IMR-90 (cell line): ENCODE measurements at places on chromosomes 4 and X.
A peak's percentile ranks its signal among the peaks of the same experiment; 100 is the strongest.

DNA sequence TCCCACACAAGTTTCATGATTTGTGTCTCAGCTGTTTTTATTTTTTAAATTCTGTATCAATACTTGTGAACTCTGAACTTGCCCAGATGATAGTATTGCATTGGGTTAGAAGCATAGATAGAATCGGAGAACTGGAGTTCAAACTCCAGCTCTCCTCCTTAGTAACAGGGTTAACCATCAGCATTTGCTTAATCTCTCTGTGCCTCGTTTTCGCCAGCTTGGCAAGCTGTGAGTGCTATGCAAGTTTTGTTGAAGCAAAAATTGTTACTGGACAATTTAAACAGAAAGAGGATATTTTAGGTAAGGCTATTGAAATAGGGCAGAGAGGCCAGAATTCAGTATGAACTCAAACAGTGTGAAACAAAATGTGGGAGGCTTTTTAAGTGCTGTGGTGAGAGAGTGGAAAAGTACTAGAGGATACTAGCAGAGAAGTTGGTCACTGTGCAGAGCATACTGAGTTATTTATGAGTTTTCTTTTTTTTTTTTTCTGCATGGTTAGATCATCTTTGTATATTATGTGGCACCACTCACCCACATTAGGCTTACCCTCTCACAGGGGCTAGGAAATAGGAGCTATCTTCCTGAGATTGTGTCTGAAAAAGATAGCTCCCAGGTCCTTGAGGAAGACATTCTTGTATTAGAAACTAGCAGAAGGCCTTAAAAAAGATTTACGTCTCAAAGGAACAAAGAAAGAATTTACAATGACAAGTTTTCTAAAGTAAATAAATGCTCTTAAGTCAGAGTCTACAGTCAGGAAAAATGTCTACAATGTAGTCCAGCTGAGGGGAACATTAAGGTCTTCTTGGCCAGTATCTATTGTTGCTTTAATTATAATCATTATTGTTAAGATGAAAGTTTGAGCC is 1126.6 kb downstream of the FAT4 start:
- H3K36me3 ChIP-seq: no peaks in the 10 kb centered on the region
- H3K27me3 ChIP-seq: no peaks in the 10 kb centered on the region
- peaks cover 2% of the 10 kb centered on the region; the same call in 1 of the 2 replicates for H3K4me1 ChIP-seq
- peak; percentile 17 for DNase-seq
- no peak overlapping the region for H3K4me3 ChIP-seq

DNA sequence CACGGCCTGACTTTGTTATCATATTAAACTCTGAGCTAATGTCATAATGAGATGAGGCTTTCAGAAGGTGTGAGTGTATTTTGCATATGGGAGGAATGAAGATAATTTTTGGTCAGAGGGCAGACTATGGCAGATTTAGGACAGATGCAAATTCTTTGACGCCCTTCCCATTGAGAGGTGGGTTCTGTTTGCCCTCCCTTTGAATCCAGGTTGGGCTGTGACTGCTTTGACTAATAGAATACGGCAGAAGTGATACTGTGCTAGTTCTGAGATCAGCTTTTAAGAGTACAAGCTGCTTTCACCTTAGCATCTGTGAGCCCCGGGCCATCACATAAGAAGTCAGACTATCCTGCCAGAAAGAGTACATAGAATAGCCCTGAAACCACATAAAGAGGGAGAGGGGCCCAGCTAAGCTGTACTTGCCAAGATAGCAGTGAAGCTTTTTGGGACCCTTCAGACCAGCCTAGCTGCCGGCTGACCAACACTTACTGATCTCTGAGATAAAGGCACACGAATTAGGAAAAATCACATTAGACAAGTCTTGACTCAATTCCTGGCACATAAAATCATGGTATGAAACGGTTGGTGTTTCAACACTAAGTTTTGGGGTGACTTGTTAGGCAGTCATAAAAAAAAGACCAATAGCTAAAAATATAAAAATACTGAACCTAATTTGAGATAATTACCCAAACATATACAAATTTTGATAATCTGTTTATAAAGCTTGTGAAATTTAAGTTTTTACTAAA is 166.7 kb upstream of the SH3RF1 start:
- DNase-seq: no peak
- H3K4me1 ChIP-seq: no peaks in the 10 kb centered on the region
- H3K4me3 ChIP-seq: no peak overlapping the region

- H3K27me3 ChIP-seq: peaks cover 39% of the 10 kb centered on the region
- no peaks in the 10 kb centered on the region; the same call in 1 of the 2 replicates for H3K36me3 ChIP-seq
- no peaks in the 10 kb centered on the region for H3K4me1 ChIP-seq
These were observed 625 bp upstream of the GABRA4 start for GRCh38 chr4:46994007-46994405.

- H3K36me3 ChIP-seq: peaks cover 5% of the 10 kb centered on the region; the same call in 1 of the 2 replicates
- DNase-seq: no peak
- H3K27ac ChIP-seq: no peak overlapping the region
- no peaks in the 10 kb centered on the region for H3K4me1 ChIP-seq
These were observed 316.8 kb upstream of the ZCCHC13 start for GRCh38 chrX:73987166-73987565.

GRCh38 chr4:1111259-1111809 is 2.0 kb downstream of the RNF212 start:
- no peaks in the 10 kb centered on the region for H3K4me1 ChIP-seq
- peaks cover 44% of the 10 kb centered on the region for H3K27me3 ChIP-seq
- H3K4me3 ChIP-seq: no peak overlapping the region
- H3K36me3 ChIP-seq: no peaks in the 10 kb centered on the region
- no peak overlapping the region for H3K27ac ChIP-seq

DNA sequence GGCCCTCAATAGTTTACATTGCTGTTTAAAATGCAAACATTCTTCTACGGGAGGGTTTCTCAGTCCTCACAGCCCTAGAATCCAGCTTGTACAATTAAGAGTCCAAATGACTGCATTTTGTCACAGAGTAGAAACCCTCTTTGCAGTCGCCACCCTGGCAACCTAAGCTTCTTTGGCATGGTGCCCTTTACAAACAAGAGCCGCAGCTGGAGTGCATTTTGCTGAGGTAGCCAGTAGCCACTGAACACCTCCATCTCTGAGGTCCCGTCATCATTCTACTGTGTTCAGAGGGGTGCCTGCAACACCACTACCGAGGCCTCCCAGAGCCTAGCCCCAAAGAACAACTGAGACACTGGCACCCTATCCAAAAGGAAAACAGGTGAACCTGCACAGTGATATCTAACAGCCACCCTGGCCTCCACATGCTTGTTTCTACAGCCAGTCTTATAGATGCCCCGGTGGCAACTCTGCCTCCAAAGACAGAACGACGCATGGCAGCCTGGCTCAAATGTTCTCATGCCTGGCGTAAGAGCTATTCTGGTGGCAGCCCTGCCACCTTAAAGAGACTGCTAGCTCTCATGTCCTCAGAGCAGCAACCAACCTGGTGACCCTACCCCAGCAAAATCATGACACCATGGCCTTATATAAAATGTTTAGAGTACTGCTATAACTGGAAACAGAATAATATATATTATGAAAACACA is 801.9 kb downstream of the TECRL start:
- H3K4me1 ChIP-seq: no peaks in the 10 kb centered on the region
- DNase-seq: no peak
- H3K27ac ChIP-seq: no peak overlapping the region
- H3K36me3 ChIP-seq: no peaks in the 10 kb centered on the region
- no peaks in the 10 kb centered on the region for H3K27me3 ChIP-seq

DNA sequence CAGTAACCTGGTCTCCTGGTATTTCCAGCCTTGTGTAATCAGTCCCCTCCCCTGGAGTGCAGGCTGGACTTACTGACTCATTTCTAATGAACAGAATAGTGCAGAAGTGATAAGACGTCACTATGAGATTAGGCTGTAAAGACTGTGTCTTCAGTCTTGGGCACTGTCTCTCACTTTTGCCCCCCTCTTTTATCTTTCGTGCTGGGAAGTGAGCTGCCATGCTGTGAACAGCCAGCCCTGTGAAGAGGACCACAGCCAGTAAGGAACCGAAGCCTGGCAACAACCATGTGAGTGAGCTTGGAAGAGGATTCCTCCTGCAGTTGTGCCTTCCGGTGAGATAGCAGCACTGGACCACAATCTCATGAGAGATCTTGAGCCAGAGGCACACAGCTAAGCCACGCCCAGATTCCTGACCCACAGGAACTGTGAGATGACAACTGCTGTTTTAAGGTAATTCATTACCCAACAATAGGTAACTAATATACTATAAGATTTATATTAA is 67.5 kb upstream of the GPR34 start:
- no peaks in the 10 kb centered on the region for H3K4me1 ChIP-seq
- H3K27ac ChIP-seq: no peak overlapping the region
- no peak overlapping the region for H3K4me3 ChIP-seq
- peaks cover 3% of the 10 kb centered on the region; the same call in 1 of the 2 replicates for H3K36me3 ChIP-seq

GRCh38 chr4:107419052-107419451 is 301.0 kb downstream of the PAPSS1 start:
- no peak overlapping the region for H3K27ac ChIP-seq
- H3K4me3 ChIP-seq: no peak overlapping the region
- no peak for DNase-seq
- H3K4me1 ChIP-seq: no peaks in the 10 kb centered on the region
- no peaks in the 10 kb centered on the region for H3K36me3 ChIP-seq

- no peak for DNase-seq
- peaks cover 2% of the 10 kb centered on the region; the same call in 1 of the 2 replicates for H3K27me3 ChIP-seq
- no peak overlapping the region for H3K27ac ChIP-seq
- H3K4me3 ChIP-seq: no peak overlapping the region
These were observed 37.4 kb upstream of the SMIM10L2A start for GRCh38 chrX:135384161-135384836.

GRCh38 chr4:78414116-78414515 is 137.5 kb upstream of the ANXA3 start:
- no peak overlapping the region for H3K27ac ChIP-seq
- no peaks in the 10 kb centered on the region for H3K4me1 ChIP-seq
- DNase-seq: no peak
- H3K4me3 ChIP-seq: no peak overlapping the region

DNA sequence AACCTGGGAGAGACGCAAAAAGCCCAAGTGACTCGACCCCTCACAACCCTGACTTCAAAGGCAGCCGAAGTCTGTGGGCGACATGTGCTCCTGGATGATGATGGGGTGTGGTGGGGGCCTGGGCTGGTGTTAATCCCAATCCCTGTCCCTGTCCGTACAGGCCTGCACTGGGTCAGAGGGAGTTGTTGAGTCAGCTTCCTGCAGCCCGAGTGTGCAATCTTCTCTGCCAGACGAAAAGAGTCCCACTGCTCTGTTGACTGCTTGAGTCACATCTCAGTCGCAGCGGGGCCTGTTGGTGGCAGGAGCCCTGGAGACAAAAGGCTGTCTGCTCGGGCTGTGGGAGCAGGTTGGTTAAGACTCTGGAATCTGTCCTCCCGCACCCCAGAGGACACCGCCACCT is 10.3 kb downstream of the FAM3A start:
- no peak overlapping the region for H3K4me3 ChIP-seq
- peaks cover 2% of the 10 kb centered on the region; the same call in 1 of the 2 replicates for H3K4me1 ChIP-seq
- H3K27me3 ChIP-seq: no peaks in the 10 kb centered on the region
- peak; percentile 62 for DNase-seq
- H3K27ac ChIP-seq: no peak overlapping the region

GRCh38 chrX:151478058-151478457 is 81.1 kb downstream of the VMA21 start:
- no peaks in the 10 kb centered on the region for H3K4me1 ChIP-seq
- no peak for DNase-seq
- no peaks in the 10 kb centered on the region for H3K27me3 ChIP-seq
- no peak overlapping the region for H3K4me3 ChIP-seq
- no peak overlapping the region for H3K27ac ChIP-seq

DNA sequence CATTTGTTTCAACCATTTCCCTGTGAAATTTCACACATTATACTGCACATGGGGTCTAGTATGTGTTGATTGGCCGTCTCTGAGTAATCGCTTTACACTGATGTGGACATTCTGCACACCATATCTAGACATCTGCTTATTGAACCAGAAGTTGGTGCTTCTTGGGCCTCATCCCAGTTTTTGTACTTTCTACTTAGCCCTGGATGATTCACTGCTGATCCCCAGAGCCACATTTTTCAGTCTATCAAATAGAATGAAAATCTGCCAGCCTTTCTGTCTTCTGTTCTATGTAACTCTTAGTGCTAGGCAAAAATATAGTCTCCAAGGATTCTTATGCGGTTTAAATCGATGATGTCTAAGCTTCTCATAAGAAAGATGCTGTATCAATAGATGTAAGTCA is 40.5 kb upstream of the RELL1 start:
- DNase-seq: peak; percentile 48
- H3K36me3 ChIP-seq: no peaks in the 10 kb centered on the region
- H3K4me1 ChIP-seq: 0 out of 2 replicates have a peak, but pooled peaks cover 2% of the 10 kb centered on the region
- no peak overlapping the region for H3K4me3 ChIP-seq
- no peak overlapping the region for H3K27ac ChIP-seq
- peaks cover 4% of the 10 kb centered on the region; the same call in 1 of the 2 replicates for H3K27me3 ChIP-seq

DNA sequence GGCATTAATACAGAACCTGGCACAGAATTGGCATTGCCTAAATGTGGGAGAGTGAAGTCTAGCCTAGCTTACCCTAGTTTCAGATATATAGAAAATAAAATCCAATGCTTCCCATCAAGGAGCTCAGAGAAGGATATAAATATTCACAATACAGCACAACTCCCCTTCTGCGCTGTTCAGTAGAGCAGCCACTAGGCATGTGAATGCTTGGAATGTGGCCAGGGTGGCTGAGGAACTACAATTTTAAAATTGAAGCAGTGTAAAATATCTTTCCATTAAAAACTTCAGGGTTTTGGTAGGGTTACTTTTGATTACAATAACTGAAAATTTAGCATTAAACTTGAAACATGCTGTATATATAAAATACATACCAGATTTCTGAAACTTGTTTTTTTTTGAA is 19.5 kb downstream of the ZNF518B start:
- H3K36me3 ChIP-seq: no peaks in the 10 kb centered on the region
- no peak overlapping the region for H3K4me3 ChIP-seq
- no peak for DNase-seq
- H3K27me3 ChIP-seq: no peaks in the 10 kb centered on the region

DNA sequence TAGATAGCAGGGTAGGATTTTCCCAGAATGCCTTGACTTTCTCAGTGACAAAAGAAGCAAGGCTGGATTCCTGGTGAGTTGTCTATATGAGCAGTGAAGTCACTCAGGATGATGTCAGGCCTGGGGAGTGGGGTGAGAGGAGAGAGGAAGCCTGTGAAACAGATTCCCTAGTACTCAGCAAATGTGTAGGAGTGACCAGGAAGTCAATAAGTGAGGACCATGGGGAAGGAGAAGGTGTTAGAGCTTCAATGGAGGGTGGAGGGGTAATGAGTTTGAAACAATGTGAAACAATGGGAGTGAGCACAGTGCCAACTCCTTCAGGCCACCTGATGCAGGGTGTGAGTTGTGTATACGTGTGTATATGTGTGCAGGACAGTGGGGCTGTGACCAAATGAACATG is 2.4 kb upstream of the SLC9A6 start:
- no peak overlapping the region for H3K27ac ChIP-seq
- no peaks in the 10 kb centered on the region for H3K36me3 ChIP-seq
- peaks cover 2% of the 10 kb centered on the region; the same call in 1 of the 2 replicates for H3K4me1 ChIP-seq
- peak; percentile 50 for DNase-seq

- peak; percentile 76 for DNase-seq
- no peaks in the 10 kb centered on the region for H3K36me3 ChIP-seq
- H3K4me3 ChIP-seq: peak overlapping the region; percentile 58
- no peaks in the 10 kb centered on the region for H3K4me1 ChIP-seq
- no peaks in the 10 kb centered on the region for H3K27me3 ChIP-seq
These were observed 4.5 kb upstream of the PLCXD1 start for GRCh38 chrX:276581-277201.
